ENCODE measurements at places on chromosomes 11 and 22.

GRCh38 chr11:102047305-102047924 is at the start of gene CFAP300:
TSS of gene CFAP300 (plus strand) at chr11:102047437. CDS start at chr11:102047471, 34 bp downstream.
- DNase-seq, result peak; percentile 64

DNA sequence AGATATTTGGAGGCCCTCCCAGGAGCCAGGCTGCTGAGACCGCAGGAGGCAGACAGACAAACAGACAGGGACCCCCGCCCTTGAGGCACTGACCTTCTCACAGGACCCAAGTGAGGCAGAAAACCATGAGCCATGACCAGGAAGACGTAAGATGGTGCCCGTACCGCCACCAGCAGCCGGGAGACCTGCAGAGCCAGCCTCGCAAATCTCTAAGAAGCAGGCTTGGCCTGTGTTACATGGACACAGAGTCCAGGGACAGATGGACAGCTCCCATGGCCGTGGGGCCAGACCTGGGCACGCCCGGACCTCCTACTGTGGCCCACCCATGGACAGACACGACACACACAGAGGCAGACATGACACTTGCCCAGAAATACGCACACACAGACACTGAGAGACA is 30.7 kb upstream of the TOLLIP start:
- DNase-seq, result no peak

- no peak for DNase-seq
Measured at GRCh38 chr11:33835143-33835878, 56.6 kb downstream of the LMO2 start.

GRCh38 chr11:22539821-22540256 is 85.8 kb downstream of the FANCF start:
- no peak for DNase-seq

- DNase-seq, result no peak
Measured at GRCh38 chr11:121578251-121578976, 125.6 kb upstream of the SORL1-AS1 start.

- no peak for DNase-seq
Measured at GRCh38 chr11:110092111-110092514, 1.1 kb upstream of the ZC3H12C start.

GRCh38 chr11:17766590-17766989 is 32.0 kb downstream of the KCNC1 start:
- DNase-seq, result no peak

DNA sequence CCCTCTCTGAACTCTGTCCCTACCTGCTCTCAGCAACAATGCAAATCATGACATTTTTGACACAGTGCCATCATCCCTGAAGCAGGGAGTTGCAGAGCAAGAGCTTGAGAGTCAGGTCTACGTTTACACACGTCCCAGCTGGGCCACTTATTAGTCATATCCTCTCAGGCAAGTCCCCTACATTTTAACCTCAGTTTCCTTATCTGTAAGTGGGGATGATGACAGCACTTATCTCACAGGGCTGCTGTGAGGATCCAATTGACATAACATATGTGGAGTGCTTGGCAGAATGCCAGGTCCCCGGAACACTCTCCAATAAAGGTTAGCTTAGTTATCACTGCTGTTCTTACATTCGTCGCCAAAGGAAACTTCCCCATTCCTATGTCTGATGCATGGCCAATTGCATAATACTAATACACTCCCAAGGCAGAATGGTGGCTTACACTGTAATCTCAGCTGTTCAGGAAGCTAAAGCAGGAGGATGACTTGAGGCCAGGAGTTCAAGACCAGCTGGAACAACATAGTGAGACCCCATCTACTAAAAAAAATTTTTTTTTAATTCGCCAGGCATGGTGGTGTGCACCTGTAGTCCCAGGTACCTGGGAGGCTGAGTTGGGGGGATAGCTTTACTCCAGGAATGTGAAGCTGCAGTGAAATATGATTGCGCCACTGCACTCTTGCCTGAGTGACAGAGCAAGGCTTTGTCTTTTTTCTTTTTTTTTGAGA is 16.6 kb downstream of the ASCC2 start:
- DNase-seq, result peak; percentile 36

Measured in stimulated activated CD4-positive, alpha-beta T cell treated with anti-CD3 and anti-CD28 coated beads, TNF-alpha, amount 100 ng/mL, for 24 hours (primary cell).